ENCODE measurements at places on chromosomes 4 and X.

DNA sequence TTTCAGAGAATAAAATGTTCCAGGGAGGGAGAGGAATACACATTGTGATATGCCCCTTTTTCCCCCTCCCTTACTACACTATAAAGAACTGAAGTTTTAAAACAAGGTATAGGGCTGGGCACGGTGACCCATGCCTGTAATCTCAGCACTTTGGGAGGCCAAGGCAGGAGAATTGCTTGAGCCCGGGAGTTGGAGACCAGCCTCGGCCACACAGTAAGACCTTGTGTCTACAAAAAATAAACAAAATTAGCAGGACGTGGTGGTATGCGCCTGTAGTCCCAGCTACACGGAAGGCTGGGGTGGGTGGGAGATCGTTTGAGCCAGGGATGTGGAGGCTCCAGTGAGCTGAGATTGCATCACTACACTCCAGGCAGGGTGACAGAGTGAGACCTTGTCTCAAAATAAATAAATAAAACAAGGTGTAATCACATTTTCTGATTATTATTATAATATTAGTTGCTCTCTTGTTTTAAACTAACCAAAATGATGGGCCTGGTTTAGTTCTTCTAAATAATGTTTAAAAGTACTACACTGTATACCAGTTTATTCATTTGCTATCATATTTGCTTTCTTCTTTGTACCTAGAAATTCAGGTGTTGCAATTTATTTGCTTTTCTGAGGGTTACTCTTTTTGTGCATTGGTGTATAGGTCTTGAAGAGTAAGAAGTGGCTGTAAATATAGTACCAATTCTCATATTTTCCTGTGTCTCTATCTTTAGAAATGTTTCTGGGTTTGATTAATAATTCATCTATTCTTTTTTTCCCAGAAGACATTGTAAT is 8.8 kb downstream of the TBC1D8B start:
- no peak for DNase-seq

GRCh38 chr4:87007528-87008446 is 73.0 kb downstream of the AFF1 start:
- peak; percentile 54 for DNase-seq

GRCh38 chr4:66404141-66404540 is 733.9 kb upstream of the EPHA5 start:
- DNase-seq = peak; percentile 1

DNA sequence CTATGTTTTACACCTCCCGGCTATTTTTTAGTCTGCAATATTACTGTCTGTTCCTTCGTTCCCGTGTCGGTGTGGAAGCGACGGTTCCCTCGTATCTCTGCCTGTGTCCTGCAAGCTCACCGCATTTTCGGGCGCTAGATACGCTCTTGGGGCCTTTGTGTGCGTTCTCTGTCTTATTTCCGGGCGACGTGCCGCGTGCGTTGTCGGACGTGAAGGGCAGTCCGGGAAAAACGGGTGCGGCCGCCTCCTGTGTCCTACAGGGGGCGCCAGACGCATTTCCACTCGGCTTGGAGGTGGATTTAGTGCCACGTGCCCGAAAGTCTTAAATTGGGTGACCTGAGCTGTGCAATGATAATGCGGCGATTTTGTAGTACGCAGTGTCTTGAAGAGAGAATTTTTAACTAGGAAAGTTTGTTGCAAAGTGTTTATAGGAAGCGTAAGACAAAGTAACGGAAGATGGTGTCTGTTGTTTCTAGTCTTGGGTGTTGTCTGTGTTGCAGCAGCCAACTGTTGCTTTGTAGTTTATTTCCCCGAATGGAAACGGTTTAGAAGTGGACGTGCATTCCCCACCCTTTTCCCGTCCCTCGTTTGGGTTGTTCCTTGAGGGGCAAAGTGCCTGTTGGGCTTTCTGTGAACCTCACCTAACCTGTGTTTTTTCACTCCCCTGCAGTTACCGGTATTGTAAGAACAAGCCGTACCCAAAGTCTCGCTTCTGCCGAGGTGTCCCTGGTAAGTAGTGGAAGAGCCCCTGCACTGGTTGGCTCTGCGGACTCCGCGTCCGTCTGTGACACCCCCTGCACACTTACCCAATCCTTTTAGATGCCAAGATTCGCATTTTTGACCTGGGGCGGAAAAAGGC is 720 bp downstream of the RPL10 start:
- peak; percentile 85 for DNase-seq

- DNase-seq = no peak
Measured at GRCh38 chr4:60934566-60935295, 265.4 kb upstream of the ADGRL3 start.

GRCh38 chr4:102687373-102687981 is 73.3 kb downstream of the MANBA start:
- peak; percentile 59 for DNase-seq

DNA sequence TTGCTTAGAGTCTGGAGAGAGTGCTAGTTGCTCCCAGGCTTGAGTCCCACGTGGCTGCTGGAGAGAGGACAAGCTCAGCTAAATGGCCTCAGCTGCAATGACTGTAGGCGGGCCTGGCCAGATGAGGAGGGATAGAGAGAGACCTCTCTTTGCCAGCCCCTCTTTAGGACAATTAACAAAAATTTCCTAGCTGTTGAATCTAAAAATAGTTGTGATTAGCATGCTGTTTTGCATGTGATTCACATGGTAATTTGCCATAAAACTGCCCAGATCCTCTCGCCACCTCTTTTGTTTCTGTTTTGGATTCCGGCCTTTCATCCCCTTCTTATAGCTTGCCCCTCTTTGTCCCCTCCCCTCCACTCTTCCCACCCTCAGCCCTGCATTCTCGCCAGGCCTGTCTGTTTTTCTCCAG is 28.9 kb upstream of the PRPS1 start:
- no peak for DNase-seq

GRCh38 chrX:140318296-140318695 is 186.6 kb downstream of the SOX3 start:
- peak; percentile 80 for DNase-seq

DNA sequence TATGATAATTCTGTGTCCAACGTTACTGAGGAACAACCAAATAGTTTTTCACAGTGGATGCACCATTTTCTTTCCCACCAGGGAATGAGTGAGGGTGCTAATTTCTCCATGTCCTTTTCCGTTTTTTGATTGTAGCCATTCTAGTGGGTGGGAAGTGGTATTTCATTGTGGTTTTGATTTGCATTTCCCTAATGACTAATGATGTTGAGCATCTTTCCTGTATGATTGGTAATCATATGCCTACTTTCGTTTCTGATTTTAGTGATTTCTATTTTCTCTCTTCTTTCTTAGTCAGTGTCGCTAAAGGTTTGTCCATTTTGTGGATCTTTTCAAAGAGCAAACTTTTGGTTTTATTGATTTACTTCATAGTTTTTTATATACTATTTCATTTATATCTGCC is 32.1 kb upstream of the TEX13D start:
- no peak for DNase-seq

- no peak for DNase-seq
Measured at GRCh38 chr4:92304121-92304520, 355 bp downstream of the GRID2 start.

DNA sequence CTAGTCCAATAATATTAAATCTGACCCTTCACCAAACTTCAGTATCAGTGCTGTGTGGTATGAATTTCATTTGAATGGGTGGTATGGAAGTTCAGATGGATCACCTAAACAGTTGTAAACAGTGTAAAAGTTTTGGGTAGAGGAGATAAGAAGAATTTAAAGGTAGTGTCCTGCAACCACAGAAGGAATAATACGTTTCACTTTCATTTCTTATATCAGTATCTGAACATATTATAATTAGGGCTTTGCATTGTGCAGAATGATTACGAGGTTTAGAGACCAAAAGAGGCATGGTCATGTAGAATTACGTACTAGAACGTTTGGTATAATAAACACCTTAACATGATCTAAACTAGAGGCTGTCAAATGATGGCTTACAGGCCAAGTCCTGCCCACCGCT is 116.1 kb downstream of the PDLIM5 start:
- no peak for DNase-seq

DNA sequence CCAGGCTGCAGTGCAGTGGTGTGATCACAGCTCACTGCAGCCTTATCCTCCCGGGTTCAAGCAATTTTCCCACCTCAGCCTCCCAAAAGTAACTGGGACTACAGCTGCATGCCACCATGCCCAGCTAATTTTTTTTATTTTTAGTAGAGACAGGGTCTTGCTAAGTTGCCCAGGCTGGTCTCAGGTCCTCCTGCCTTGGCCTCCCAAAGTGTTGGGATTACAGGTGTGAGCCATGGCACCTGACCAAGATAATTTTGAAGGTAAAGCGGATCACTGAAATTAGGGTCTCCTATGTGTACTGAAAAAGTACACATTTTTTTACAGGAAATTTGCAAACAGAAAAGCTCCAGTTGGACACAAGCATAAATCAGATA is 4.8 kb downstream of the SAT1 start:
- peak; percentile 12 for DNase-seq

Data from M059J (cell line).